GM18507 (cell line): ENCODE measurements at places on chromosomes 1 and 21.

- no peak for DNase-seq
These were observed 56.8 kb upstream of the CFHR3 start for GRCh38 chr1:196717868-196718267.

- DNase-seq = no peak
These were observed 129.0 kb downstream of the APP start for GRCh38 chr21:26041431-26042180.

GRCh38 chr1:97905141-97905940 is 15.5 kb downstream of the DPYD start:
- DNase-seq = no peak

GRCh38 chr1:37035796-37036666 is 1.7 kb upstream of the GRIK3 start:
- no peak for DNase-seq

DNA sequence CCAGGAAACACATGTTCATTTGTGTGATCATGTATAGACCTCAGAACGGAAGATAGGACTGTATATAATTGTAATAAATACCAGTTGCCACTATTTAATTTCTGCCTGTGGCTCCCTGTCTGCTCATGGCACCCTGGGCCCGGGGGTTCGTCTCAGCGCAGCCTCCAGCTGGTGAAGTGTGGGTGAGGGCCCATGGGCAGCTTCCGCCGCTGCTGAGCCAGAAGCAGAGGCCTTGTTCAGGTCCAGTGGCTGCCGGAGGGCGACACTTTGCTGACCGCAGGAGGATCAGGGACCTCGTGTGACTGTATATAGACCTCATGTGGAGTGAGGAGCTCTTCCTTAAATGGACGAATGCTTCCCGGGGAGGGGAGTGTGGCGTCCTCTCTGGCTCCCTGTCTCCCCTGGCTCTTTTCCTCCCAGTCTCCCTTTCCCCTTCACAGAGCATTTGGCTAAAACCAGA is 155.9 kb downstream of the PEX14 start:
- no peak for DNase-seq

DNA sequence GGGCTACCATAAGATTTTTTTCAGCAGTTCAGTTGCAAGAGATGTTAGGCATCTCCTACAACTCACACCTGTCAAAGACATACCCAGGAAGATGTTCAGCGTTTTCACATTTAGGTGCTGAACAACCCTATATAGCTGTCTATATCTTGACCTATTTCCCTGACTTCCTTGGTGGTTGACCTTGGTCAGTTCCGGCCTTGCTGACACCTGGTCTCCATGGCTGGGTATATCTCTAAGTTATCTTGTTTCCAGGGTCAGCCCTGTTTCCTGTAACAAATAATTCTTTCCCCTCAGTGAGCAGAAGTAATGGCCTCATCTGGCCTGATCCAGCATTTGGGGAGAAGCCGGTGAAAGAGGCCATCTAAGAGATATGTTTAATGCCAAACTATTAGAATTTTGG is 2.4 kb upstream of the BTG2 start:
- no peak for DNase-seq

GRCh38 chr1:225813214-225813964 is 3.5 kb downstream of the EPHX1 start:
- no peak for DNase-seq

GRCh38 chr1:209790286-209791193 is 6.2 kb upstream of the C1orf74 start:
- no peak for DNase-seq
